ENCODE measurements at places on chromosomes 2 and 18.

DNA sequence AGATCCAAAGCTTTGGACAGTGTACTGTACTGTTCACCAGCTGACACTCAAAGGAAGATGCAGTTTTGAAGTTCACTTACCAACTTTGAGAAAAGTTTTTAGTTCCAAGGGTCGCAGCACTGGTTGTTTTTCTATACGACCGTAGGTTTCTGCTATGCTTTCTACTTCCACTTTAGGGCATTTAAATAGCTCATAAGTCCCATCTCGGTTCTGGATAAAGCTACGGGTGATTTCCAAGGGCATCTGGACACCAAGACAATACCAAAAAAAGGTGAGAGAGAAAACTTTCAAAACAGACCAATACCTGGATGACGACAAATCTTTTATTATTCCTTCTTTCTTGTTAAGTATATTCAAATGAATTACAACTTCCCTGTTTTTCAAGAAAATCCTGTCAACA, 30.3 kb downstream of the C2orf42 start:
- no peak for DNase-seq

- DNase-seq = no peak
Observed at GRCh38 chr2:9379391-9379755, 44.0 kb downstream of the ITGB1BP1 start.

DNA sequence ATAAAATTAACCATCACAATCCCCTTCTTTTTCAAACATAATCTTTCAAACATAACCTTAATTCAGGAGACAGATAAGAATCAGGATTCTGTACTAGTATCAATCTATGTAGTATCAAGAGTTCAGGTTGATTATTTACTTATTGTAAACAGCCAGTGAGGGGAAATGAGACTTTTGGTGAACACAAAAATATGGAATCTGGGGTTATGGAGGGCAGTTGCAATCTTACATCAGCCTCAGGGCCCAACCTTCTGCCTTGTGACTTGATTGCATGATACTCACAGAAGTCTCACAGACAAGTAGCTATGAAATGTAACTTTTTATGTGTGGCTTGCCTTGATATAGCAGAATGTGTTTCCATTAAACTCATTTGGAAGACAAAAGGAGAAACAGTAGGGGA, 262.7 kb upstream of the THSD7B start:
- no peak for DNase-seq

DNA sequence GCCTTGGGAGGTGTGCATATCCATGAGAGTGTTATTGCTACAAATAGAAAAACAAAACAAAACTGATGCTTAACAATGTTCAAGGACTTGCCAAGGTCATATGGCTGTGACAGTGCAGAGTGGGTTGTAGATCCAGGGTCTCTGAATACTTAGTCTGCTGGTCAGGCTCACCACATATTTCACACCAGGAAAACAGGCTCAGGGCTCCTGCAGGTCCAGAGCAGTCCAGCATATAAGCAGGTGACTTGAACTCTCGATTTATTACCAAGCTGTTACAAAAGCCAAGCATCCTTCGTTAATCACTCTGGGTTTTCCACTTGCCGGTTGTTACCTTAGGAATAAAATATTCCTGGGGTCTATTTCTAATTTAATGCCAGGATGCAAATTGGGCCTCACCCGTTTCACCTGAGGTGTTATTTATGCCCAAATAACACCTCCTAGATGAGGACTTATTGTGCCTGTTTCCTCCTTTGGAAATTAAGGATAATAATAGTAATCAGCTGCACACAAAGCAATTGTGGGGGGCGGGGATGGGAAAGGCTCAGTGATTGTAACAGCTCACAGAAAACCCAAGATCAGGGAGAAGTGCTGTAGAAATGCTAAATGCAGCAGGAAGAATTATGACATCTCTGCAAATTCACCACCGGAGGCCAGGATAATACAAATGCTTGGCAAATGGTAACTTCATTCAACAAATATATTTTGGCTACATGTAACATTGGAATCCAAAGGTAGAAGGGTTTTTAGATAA, 72.9 kb downstream of the TMEM182 start:
- no peak for DNase-seq

GRCh38 chr2:152236191-152236925, 60.8 kb upstream of the STAM2 start:
- DNase-seq = no peak

DNA sequence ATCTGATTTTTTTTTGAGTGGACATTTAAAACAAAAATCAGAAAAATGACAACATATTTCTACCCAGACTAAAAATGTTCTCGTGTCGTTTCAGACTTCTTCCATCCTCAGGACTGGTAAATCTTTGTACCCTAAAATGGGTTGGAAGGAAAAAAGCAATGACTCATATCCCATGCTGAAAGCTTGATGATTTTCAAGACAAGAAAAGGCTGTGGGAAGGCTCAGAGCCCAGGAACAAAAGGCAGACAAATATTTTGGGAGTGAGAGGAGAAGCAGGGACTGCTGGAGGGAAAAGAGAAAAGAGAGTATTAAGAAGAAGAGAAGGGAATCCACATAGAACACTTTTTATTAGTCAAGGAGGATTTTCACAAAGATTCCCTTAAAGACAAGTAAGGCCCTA, 77.1 kb upstream of the CTAGE1 start:
- DNase-seq = no peak

- no peak for DNase-seq
Observed at GRCh38 chr2:161651547-161651946, 27.3 kb downstream of the SLC4A10 start.

DNA sequence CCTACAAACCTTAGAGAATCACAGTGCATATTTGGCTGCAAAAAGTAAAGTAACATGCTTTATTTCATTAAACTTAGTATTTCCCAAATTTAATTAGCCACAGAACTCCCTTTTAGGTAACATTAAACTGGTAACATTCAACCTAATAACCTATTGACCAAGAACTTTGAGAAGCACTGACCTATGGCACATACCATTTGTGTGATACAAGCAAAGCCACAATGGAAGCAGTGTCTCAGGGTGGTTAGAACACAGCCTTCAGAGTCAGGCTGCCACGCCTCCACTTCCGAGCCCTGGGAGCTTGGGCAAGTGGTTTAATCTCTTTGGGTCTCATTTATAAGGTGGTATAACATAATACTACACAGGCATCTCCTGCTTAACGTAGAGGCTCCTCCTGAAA, 301.4 kb downstream of the PDE11A start:
- DNase-seq = no peak

DNA sequence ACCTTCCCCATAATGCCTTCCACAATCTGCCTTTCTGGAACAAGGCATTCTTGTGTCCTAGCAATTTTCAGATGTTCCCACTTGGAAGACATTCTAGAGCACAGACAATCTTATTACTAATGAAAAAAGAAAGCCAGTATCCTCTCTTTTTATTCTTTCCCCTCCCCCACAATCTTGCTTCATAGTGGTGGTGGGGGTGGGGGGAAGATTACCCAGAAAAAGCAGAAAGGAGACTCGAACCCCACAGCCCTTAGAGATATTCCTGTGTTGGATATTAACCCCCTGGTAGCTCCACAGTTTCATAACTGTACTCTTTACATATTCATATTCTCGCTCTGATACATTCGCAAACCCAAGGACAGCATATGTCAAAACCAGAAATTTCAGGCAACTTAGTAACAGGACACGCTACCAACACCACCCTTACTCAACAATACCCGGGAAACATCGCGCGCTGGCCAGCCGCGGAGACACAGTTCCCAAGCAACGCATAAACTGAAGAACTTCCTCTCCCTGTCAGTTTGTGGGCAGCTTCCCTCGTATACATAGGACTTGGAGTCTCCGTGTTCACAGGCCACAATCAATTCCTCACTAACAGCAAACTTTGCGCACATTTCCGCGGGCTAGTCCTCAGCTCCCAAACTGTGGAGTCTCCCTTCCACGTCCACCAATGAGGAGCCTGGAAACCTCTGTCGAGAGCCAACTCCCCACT, 793 bp downstream of the NR4A2 start:
- peak; percentile 82 for DNase-seq

DNA sequence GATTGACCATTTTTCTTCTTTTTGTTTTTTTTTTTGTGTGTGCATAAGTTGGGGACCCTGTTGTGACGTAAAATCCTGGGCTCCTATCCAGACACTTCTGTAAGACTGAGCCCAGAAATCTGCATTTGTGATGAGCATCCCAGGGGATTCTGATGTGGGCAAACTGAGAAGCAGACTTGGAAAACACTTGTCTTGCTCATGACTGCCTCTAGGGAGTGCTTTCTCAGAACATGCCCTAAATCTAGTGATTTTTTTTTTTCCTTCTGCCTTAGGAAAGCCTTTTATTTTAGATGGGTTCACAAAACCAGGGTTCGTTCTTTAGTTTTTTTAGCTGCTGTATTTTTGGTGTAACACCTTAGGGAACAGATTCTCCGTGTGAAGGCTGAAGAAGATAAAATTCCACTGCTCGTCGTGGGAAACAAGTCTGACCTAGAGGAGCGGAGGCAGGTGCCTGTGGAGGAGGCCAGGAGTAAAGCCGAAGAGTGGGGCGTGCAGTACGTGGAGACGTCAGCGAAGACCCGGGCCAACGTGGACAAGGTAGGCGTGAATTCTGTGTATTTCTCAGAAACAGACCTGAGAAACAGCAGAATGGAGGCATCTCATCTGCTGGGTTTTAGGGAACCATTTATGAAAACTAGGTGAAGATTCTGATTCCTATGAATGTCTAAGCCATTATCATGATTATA, 36.7 kb downstream of the RALB start:
- DNase-seq = no peak

- no peak for DNase-seq
Observed at GRCh38 chr2:237057893-237058300, 27.8 kb upstream of the COPS8 start.

- DNase-seq = no peak
Observed at GRCh38 chr18:38900031-38900430, 1334.4 kb upstream of the CELF4 start.

DNA sequence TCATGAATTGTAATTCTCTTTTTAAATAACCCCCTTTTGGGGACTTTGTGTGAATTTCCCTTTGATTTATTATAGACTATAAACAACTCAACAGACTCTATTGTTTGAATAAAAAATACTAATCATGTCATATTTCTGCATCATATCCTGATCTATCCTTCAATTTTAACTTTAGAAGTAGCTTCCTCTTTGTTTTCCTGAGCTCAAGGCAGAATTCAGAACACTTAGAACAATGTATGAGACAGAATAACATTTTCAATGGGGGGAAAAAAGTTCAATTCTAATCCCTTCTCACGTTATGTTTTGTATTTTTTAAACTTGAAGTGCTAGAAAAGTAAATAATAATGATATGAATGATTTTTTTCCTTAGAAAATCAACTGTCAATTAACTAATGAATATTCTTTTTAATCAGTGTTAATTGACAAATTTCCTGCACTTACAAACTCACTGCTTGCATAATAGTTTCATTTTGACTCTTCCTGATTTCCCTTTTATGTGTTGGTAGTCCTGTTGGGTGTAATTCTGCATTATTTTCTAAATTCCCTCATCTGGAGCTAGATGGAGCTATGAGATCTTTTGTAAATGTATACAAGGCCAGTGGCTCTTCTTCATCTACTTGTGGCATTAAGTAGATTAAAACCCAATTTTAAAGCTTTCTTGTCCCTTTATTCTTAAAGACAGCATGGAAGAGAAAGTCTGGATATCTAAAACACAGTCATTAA, 326.1 kb downstream of the PARD3B start:
- no peak for DNase-seq

- DNase-seq = no peak
Observed at GRCh38 chr2:10220902-10221391, 81.8 kb upstream of the HPCAL1 start.

DNA sequence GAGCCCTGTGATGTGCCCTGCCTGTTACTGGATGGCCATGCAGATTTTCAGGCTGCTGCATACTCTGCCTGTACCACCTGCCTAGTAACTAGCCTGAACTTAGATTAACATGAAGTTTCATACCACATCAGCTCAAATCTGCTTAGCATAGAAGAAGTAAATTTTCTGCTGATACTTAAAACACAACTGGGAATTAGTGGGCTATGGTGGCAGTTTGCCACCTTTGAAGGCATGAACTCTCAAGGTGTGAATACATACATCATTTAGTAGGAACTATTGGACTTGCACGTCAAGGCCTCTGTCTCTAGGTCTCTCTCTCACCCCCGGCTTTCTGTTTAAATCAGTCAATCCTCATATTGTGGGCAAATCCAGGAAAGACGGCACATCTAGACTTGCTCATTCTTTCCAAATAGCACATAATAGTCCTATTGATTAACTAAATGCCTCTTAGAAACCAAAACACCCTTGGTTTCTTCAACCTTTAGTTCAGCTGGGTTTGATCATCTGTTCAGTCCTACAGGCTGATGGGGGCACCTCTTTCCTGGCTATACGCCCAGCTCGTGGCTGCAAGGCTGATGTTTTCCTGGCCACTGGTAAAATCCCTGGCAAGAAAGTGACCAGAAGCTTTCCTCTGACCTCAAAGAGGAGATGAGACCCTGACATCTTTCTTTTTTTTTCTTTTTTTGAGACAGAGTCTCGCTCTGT, 58.4 kb downstream of the ALPK2 start:
- no peak for DNase-seq

GRCh38 chr18:79191956-79192355, 122.8 kb downstream of the ATP9B start:
- DNase-seq = no peak

GRCh38 chr2:196230061-196230854, 58.9 kb upstream of the STK17B start:
- peak; percentile 65 for DNase-seq

- DNase-seq = no peak
Observed at GRCh38 chr18:61039251-61039650, 294.0 kb upstream of the CDH20 start.

GRCh38 chr2:134944975-134945374, 26.4 kb downstream of the CCNT2 start:
- DNase-seq = no peak

DNA sequence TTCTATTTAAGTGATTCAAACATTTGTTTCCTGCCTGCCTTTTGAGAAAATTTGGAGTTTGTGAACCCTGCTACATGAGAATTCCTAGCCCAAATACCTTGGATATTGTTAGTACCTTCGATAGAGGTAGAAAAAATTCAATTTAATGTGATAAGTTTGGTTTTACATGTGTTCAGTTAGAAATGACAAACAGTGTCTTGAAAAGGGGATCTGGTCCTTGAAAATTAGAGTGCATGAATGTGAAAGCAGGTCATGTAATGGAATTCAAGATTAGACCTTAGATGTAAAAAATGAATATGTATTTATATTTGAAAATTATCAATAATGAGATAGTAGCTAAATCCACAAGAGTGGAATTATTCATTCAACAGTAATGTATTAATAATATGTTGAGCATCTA, 70.5 kb downstream of the PIK3C3 start:
- DNase-seq = no peak

GRCh38 chr2:206353685-206354084, 79.2 kb downstream of the ZDBF2 start:
- no peak for DNase-seq

- no peak for DNase-seq
Observed at GRCh38 chr18:71665131-71665530, 879.0 kb downstream of the CBLN2 start.

Measured in activated naive CD4-positive, alpha-beta T cell treated with anti-CD3 and anti-CD28 coated beads for 36 hours (primary cell).